ENCODE measurements at places on chromosomes 4 and X.

GRCh38 chrX:24124244-24124799 is 25.2 kb upstream of the ZFX start:
- no peak for DNase-seq

GRCh38 chr4:138223231-138223910 is 18.8 kb downstream of the SLC7A11 start:
- no peak for DNase-seq

GRCh38 chr4:77199276-77199675 is 42.3 kb downstream of the CCNG2 start:
- DNase-seq = no peak

- DNase-seq = peak; percentile 38
Measured at GRCh38 chr4:82739287-82740190, 59.1 kb downstream of the SCD5 start.

DNA sequence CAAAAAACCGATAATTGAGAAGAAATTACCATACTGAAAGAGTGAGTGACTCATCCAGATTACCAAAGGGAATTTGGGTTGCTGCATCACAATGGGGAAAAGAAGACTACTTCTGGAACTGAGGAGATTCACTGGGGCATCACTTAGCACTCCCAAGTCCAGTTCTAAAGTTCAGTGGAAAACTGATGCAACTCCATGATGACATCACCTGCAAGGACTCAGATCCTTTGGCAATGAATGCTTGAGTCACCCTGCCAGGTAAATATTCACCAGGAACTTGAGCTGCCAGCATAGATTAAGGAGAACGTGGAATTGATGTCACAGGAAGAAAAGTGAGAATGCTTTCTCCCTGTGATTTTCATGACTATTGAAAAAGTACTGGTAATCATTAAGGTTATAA is 32.0 kb upstream of the SMIM10L2A start:
- peak; percentile 65 for DNase-seq

All from small intestine (tissue), 16 donors.